ENCODE measurements at places on chromosomes 11 and 22.
A peak's percentile ranks its signal among the peaks of the same experiment; 100 is the strongest.

GRCh38 chr11:78586452-78587046 is 11.9 kb upstream of the NARS2 start:
- DNase-seq = no peak

DNA sequence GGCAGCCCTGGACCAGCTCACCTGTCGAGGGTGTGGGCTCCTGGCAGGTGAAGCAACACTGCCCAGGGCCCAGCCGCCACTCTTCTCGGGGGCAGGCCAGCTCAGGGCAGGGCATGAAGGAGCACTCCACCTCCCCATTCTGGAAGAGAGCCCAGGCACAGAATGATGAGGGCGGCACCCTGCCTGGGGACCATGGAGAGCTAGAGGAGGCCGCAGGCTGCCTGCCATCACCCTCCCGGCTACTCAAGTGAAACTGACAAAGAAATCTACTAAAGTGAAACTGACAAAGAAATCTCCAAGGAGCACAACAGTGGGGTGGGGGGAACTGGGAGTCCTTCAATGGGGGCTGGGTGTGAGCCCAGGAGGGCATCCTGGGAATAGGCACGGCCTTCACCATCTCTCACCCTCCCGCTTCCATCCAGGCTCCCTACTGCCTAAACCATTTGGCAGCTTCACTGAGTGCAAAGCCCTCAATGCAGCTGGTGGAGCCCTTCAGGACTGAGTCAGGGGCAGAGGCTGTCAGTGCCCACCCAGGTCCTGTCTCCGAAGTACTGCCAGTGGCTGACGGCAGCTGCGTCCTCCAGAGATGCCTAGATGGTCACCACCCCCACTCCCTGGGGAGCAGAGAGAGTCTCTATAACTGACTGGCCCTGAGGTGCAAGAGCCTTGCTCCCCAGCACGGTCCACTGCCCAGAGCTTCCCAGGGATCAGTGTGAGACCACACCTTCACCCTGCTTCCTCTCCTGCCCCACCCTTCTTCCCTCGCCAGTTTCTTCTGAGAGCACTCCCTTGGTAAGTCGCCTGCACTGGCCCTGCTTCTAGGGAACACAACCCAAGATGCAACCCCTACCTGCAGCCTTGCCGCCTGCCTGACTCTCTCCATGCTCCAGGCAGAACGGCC is 21.7 kb downstream of the VWCE start:
- no peak for DNase-seq

- DNase-seq = no peak
Measured at GRCh38 chr11:68013611-68014156, 3.6 kb downstream of the ALDH3B1 start.

DNA sequence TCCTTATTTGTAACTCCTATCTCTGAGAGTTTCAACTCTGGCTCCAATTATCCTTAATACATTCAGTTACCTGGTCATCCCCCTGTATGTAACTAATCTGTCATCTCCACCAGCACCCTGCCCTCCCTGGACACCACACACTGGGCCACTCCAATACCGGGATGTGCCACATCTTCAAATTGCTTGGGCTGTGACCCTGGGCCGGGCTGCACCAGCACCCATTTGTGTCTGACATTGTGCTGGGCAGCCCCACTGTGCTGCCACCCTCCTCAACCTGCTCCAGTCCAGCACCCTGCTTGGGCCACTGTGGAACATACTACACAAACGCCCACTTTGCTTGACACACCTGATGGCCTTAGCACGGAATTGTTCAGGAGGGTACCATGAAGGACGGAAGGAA is 2.2 kb upstream of the USP18 start:
- no peak for DNase-seq

GRCh38 chr11:61718046-61718531 is 34.3 kb upstream of the MYRF start:
- no peak for DNase-seq

GRCh38 chr11:131692961-131693360 is 322.5 kb downstream of the NTM start:
- DNase-seq = no peak

- DNase-seq = no peak
Measured at GRCh38 chr11:125494974-125495725, 915 bp downstream of the FEZ1 start.

- DNase-seq = no peak
Measured at GRCh38 chr11:50037251-50037650, 4.6 kb downstream of the OR4C45 start.

GRCh38 chr11:947744-948143 is 22.1 kb downstream of the AP2A2 start:
- DNase-seq = no peak

DNA sequence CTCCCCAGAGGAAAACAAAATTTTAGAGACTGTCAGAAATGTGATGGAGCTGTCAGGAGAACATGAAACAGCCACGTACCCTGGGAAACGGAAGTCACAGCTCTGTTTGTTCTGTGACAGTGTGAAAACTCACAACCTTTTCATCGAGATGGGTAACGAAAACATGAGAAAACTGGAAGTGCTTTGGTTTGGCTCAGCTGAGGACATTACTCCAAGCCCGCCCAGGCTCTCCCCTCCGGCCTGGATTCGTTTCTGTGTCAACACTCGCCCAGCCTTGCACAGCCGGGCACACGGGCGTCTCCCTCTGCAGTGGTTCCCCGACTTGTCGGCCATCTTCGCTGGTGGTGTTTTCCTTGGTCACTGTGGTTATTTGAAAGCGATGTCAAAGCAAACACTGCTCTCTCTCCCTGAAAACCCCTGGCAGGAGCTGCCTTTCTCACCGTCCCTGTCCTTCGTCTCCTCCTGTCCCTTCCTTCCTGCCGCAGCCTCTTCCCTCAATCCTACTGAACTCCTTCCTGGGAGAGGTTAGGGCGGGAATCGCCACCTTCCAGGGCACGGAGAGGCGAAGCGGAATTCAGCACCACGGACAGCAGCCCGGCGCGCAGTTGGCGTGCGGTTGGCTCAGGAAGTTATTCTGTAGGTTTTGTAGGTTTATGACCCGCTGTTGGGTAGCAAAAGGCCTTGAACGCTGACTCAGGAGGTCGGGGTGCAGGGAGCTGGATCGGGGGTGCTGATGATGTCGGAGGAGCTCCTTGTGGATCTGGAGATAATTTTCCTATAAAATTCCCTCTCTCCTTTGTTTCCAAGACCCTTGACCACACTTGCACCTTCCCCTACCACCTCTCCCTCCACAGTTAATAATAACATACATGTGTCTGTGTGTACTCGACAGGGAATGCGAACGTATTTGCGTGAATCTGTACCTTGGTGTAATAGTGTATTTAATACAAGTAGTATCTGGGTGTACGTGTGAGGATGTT is 13.1 kb upstream of the RPS19BP1 start:
- DNase-seq = no peak

DNA sequence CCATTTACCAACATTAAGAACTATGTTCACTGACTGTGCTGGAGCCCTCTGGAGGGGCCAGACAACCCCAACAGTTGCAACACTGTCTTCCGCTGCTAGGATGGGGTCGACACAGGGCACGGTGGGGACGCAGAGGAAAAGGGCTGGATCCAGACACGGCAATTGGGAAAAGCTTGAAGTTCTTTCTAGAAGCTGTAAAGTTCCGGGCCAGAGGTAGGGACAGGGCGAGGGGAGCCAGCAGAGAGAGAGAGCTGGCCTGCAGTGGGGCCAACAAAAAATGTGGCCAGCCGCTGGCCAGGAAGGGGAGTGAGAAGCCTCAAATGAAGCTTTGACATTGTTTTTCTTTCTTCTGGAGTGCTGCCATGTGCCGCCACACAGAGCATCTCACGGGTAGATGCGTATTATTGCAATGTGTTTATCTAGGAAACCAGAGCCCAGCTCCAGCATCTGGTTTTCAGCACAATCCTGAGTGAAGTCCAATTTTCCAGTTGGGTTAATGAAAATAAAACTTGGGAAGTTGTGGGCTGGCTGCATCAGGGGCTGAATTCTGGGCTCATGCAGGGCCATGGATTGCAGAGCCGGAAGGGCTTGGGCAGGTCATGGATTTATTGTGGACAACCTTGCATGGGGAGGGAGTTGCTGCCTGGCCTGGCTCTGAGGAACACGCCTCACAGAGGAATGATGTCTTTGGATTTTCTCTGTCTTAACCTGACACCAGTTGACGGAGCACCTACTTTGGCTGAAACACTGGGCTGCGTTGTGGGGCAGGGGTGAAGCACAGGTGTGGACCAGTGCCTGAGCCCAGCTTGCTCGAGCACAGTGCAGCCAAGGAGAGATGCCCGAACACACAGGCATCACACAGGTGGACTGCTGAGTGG is 67.6 kb upstream of the AMPD3 start:
- DNase-seq = no peak

- DNase-seq = no peak
Measured at GRCh38 chr22:41910050-41911000, 4.5 kb downstream of the SHISA8 start.

DNA sequence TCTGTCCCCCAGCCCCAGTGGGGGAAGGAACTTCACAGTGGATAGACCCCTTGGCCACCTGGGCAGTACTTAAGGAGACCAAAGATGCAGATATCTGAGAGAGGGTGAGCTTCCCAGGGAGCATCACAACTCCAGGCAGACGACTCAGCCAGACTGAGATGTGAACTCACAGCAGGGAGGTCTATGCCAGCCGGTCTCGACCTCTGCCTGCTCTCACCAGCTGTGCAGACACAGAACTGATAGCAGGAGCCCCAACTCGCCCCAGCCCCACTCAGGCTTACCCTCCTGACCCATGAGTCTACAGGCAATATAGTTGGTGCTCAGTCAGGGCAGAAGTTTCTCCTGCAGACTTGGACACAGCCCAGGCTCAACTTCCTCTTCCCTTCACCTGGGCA is 29.7 kb upstream of the ACCSL start:
- no peak for DNase-seq

DNA sequence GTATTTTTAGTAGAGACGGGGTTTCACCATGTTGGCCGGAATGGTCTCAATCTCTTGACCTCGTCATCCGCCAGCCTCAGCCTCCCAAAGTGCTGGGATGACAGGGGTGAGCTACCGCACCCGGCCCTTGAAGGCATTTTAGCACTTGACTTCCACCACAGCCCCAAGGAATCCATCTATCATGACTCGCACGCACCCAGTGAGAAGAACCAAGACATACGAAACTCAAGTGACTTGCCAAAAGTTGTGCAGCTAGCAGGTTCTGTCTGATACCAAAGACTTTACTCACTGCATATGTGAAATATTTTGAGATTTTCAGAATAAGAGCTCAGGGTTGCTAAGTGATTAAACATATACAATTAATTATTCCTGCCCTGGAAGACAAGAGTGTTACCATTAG is 21.0 kb downstream of the FLI1 start:
- no peak for DNase-seq

DNA sequence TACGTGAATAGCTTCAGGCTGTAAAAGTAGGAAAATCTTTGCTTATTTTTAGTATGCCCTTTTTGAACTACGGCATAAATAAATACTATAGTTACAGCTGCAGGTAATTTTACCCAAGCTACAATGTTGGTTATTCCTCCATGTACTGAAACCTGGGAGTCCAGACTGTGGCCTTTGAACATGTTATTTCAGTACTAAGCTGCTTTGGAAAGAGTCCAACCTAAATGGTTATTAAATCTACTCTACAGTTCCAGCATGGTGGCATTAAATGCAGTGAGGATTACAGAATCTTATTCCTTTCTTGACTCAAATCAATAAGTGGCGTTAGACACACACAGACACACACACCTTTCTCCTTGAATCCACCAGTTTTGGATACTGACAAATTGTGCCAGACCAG is 165.1 kb downstream of the MSANTD4 start:
- DNase-seq = peak; percentile 13

DNA sequence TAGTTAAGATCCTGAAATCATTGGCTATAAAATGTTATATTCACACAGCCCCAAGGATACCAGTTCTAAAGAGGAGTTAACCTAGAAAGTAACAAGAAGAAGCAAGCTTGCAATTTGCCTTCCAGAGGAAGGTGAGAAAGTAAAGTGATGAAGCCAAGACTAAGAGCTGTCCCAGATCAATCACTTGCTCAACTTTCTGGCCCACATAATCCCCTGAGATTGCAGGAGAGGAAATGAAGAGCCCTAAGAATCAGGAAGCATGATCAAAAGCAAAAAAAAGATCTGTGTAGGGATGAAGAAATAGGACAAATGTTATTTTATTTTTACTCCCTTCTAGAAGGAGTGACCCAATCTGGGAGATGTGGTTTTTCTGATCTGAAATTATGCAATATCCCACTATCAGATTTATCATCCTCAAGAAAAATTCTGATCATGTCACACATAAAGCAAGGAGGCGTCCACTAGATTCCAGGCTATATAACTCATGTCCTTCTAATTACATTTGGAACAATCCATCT is 180.3 kb upstream of the GUCY1A2 start:
- no peak for DNase-seq

DNA sequence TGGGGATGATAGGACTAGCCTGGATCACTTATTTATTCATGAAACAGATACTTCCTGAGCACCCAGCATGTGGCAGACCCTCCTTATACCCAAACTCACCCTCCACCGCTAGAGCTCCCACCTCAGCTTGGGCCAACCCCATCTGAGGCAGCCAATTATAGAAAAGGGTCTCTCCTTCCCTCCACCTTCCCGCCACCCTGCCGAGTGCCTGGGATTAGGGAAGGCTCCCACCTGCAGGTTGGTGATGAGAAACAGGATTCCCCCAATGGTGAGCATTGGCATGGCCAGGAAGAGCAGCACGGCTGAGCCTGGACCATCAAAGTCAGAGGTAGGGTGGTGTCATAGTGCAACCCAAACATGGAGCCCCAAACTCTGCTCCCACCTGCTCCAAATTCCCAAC is 5.9 kb downstream of the SLC43A3 start:
- DNase-seq = no peak

DNA sequence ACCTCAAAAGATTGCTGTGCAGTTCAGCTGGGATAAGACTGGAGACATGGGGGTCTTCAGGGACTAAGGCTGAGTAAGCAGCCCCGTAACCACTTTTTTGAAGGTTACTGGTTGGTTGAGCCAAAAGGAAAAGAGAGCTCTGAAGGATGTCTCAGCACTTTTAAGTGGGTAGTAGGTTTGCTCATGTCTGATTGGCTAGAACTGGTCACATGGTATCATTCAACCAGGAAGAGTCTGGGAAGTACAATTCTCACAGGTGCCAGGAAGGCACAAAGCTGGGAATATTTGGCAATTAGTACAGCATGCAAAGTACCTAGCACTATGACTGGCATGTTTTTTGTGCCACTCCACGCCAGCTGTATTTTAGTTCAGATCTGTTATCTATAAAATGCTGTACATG is 58.1 kb downstream of the SNX19 start:
- no peak for DNase-seq

GRCh38 chr11:118881228-118881627 is 2.5 kb upstream of the CXCR5 start:
- DNase-seq = no peak

DNA sequence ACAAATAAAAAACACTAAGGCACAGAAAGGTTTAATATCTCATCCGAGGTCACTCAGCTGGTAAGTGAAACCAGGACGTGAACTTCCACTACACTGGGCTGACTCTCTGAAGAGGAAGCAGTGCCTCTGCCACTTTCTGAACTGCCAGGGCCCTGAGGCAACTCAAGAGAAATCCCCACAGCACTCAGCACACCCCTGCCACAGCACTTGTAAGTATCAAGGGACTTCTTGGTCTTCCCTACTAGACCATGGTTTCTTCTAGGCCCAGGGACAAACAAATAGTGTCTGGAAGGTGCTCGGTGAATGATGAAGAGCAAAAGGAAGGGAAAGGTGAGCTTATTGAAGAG is 49.7 kb downstream of the RPL27A start:
- no peak for DNase-seq
